ENCODE measurements at places on chromosomes 5 and 9.

GRCh38 chr5:73451224-73452130 is 2.9 kb upstream of the FOXD1 start:
- DNase-seq, result peak; percentile 68

- no peak for DNase-seq
Observed at GRCh38 chr5:172403189-172403796, 51.0 kb downstream of the SH3PXD2B start.

DNA sequence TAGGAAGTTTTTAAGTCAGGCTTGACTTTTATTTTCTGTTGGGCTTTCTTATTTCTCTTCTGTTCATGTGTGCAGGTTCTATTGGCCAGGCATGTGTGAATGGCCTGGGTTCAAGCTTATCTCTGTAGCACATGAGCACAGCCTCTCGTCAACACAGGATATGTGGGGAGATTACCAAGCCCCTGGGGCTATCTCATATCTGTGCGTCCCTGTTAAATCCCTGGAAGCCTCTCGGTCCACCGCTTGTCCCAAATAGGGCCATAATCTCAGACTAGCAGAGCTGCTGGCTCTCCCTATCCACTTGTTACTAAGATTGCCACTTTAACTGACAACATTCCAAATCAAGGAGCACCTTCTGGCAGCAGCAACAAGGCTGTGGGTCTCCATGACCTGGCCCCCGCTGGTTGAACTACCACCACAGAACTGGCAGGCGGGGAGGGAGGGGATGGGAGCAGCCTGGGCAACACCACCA is 28.4 kb upstream of the EBF1 start:
- no peak for DNase-seq

DNA sequence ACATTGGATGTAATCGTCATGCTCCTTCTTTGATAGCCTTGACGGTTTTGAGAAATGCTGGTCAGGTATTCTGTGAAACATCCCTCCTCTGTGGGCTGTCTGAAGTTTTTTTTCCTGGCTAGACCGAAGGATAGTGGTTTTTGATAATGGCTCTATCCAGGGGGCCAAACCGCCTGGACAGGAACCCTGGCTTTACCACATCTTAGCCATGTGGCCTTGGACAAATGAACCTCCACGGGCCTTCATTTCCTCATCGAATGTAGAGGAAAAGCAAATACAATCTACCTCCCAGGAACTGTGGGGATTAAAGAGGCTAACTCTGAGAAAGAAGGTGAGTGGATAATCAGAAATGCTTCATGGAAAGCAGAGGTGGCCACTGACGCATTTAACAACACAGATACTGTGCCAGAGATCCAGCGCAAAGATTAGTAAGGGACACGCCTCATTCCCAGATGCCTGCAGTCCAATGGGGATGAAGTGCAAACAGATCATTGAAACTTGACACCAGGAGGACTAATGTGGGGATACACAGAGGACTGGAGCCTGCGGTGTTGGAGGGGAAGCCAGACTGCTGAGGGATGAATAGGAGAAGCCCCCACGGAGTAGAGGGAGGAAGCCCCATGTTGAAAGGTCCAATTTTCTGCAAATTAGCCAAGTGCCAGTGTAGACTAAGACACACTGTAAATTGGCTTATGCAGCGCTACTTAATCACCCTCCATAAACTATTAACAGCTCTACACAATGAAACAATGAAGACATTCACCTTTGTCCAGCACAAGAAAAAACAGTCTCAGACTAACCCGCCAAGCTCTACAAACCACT is 41.6 kb downstream of the MYO10 start:
- no peak for DNase-seq

DNA sequence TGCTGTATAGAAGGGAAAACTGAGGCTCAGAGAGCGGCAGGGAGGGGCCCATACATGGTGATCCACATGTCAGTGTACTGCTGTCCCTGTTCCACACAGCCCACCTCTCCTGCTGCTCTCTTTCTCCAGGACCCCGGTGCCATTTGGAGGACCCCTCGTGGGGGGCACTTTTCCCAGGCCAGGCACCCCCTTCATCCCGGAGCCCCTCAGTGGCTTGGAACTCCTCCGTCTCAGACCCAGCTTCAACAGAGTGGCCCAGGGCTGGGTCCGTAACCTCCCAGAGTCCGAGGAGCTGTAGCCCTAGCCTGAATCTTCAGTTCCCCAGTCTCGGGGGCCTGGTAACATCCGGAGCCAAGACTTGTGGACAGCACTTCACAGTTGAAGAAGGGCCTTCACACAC is 15.5 kb downstream of the MYOZ3 start:
- no peak for DNase-seq

DNA sequence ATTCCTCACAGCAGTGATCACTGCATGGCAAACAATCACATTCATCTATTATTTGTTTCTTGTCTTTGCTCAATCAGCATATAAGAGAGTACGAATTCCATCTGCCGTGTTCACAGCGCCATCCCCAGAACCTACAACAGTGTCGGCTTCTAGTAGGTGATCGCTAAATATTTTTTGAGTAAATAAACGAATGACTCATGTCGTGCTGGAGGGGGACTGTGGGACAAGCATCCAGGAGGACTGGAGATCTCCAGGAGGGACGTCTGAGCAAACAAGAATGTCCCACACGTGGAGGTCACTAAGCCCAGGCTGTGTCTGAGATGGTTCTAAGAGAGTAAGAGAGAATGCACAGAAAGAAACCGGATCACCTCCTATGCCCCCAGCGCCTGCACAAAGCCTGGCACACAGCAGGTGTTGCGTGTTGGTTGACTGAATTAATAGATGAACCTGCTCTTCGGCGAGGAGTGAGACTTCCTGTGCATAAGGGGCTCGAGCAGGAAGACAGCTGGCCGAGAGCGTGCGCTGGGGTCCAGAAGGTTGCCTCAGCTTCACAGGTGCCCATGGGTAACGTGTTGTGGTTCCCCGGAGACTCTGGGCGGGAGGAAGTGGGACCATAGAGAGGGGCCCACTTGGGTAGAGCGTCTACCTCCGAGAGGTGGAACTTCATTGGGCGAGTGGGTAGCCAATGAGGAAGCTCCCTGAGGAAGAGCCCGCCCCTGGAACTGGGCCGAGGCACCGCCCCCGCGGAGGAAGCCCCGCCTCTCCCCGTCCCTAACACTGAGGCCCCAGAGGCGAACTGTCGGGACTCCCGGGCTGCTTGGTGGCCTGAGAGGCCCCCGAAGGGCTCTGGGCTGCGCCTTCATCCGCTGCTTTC is 193.0 kb downstream of the MELK start:
- peak; percentile 87 for DNase-seq

DNA sequence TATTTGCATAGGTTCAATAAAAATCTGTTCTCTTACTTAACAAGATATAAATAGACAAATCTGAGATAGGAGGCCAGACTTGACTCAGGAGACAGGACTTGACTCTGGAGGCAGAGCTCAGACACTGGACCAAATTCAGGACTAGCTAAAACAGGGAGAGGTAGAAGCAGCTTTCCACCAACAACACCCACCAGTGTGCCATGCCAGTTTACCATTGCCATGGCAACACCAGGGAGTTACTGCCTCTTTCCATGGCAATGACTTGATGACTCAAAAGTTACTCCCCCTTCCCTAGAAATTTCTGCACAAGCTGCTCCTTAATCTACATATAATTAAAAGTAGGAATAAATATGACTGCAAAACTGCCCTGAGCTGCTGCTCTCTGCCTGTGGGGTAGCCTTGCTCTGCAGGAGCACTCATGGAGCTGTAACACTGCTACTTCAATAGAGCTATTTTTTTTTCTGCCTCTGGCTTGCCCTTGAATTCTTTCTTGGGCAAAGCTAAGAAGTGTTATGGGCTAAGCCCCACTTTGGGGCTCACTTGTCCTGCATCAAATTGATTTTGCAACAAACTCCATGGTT is 473.0 kb downstream of the PLK2 start:
- DNase-seq, result no peak

DNA sequence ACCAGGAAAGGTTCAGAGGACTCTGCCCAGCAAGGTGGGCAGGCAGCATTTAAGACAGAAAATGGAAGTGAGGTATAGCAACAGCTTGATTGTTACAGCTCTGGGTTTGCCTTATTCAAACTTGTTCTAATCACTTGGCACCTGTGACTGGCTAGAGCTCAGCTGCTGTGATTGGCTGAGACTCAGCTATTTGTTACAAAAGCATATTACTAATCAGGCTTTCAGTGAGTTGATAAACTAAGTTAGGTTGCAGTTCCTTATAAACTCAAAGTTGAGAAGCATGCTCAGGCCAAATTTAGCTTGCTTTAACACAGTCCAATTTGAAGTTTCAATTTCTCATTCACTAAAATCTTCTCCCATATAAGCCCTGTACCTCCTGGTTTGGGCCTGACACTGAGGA is 56.3 kb downstream of the GDA start:
- DNase-seq, result no peak

DNA sequence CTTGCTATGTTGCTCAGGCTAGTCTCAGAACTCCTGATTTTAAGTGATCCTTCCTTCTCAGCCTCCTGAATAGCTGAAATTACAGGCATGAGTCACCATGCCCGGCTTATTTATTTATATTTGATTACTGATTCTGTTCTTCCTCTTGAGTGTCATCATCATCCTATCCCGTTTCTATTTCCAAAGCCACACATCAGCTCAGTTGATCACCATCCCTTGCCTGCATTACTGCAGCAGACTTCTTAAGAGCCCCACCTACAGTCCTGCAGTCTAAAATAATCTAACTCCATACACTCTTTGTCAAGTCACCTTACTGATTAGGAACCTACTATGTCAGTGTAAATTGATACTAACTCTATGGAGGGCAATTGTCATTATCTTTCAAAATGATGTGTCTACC is 138.9 kb upstream of the RAI14 start:
- DNase-seq, result no peak

- no peak for DNase-seq
Observed at GRCh38 chr5:39197556-39197955, 21.8 kb downstream of the FYB1 start.

GRCh38 chr5:163867738-163868137 is 362.3 kb downstream of the MAT2B start:
- DNase-seq, result no peak

DNA sequence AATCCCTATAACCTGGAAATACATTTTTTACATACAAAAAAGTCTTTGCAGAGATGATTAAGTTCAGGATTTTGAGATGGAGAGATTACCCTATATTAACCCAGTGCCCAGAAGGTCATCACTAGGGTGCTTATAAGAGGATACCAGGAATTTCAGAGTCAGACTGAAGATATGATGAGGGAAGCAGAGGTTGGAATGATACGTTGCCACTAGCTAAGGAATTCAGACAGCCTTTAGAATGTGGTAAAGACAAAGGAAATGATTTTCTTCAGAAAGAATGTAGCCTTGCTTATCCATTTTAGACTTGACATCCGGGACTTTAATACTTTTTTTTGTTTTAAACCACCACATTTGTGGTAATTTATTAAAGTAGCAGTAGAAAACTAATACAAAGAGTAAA is 2176.8 kb upstream of the C9orf72 start:
- no peak for DNase-seq

GRCh38 chr5:152331006-152331405 is 74.1 kb downstream of the NMUR2 start:
- DNase-seq, result no peak

DNA sequence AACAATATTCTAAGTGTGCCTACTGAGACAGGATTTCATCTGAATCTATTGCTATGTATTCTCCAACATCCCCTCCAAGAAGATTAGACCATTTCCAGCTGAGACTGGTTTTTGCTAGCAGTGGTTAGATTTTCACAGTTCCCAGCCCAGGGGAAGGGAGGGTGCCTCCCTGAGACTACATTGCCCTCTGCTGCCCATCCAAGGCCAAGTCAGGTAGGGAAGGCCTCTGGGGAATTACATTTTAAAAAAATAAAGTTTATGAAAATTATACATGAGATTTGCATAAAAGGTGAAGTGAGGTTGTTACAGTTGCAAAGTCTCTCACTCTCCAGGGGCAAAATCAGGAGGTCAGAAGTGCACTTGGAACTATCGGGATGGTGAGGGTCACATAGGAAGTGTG is 28.0 kb upstream of the SYK start:
- DNase-seq, result no peak

- DNase-seq, result no peak
Observed at GRCh38 chr5:149299451-149300054, 27.9 kb downstream of the AFAP1L1 start.

GRCh38 chr9:97468658-97469448 is 32.6 kb upstream of the TMOD1 start:
- DNase-seq, result no peak

DNA sequence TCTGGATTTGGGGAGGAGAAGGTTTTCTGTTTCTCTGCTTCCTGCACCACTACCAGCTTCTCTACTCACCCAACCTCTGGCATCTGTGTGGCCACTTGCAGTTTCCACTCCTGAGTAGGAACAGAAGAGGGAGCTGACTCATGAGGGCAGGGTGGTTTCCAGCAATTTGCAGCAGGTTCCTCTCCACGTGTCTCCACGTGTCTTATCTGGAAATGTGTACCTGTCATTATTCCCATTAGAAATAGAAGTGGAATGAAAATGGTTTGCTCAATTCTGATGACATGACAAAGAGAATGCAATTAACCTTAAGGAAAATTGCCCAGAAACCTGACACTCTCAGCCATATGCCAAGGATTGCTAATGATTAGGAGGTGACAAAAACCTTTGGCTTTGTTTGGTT is 33.0 kb downstream of the EGFLAM start:
- no peak for DNase-seq

DNA sequence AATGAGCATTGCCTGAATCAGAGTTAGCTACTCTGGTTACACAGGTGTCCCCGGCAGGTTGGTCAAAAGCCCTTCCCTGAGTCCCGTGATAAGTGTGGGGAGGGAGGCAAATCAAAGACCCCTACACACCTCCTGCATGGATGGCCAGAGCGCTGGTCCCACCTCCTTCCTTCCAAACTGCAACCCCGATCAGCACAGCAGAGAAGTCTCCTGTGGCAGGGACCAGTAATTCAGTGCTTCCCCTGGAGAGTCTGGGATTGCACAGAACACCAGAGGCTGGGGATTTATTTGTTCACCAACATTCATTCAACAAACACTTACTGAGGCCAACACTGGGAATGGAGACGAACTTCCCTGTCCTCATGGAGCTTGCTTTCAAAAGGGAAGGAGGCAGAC is 46.2 kb downstream of the NSUN2 start:
- no peak for DNase-seq
